ENCODE measurements at places on chromosomes 2 and 18.

- DNase-seq: no peak
Measured at GRCh38 chr2:12089001-12089400, 342.6 kb downstream of the LPIN1 start.

DNA sequence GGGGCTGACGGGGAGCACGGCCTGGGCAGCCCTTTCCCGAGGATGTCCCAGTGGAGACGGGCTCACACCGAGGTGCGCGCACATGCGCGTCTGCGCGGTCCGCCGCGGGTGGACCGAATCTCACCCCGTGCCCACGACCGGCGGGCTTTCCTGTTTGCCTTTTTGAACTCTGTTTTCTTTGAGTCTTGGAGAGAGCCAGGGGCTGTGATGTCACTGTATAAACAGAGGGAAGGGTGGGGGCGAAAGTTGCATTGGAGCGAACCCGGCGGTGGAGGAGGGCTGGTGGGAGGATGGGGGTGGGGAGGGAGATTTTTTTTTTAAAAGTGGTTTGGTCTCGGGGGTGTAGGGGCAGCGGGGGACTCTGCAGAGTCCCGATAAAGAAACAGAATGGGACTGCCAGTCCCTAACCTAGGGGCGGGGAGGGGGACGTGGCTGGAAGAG lies 141.2 kb upstream of the CTAGE1 start:
- no peak for DNase-seq

DNA sequence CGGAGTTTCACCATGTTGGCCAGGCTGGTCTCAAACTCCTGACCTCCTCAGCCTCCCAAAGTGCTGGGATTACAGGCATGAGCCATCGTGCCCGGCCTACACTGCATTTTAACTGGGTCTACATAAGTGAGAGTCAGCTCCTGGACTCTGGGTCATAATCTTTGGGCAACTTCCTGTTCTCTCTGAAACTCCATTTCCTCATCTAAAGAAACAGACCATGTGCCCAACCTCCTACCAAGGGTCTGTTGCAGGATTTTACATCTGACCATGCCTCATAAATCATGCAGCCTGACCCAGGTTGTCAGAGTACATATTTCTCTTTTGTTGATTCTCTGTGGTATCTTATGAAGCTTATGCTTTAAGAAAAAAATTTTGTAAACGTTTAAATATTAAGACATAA lies 280.4 kb downstream of the ALPK2 start:
- DNase-seq: no peak

GRCh38 chr2:184113696-184114403 lies 484.5 kb upstream of the ZNF804A start:
- DNase-seq: no peak

DNA sequence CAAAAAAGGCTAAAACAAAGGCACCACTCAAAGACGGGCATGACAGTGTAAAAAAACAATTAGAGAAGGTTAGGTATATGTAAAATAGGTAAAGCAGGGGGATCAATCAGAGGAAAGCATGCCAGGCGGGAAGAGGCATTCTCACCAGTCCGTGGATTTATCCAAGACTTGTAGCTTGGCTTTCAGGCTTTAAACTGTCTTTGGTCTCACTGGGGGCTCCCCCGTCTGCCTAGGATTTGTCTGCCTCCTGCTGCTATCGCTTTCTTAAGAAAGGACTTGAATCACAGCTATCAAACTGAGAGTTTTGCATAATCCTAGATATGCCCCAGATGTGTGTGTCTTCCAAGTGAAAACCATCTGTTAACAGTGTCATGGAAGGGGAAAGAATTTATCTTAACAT lies 11.1 kb upstream of the GORASP2 start:
- no peak for DNase-seq

- DNase-seq: no peak
Measured at GRCh38 chr18:9862686-9863085, 23.1 kb upstream of the TXNDC2 start.

DNA sequence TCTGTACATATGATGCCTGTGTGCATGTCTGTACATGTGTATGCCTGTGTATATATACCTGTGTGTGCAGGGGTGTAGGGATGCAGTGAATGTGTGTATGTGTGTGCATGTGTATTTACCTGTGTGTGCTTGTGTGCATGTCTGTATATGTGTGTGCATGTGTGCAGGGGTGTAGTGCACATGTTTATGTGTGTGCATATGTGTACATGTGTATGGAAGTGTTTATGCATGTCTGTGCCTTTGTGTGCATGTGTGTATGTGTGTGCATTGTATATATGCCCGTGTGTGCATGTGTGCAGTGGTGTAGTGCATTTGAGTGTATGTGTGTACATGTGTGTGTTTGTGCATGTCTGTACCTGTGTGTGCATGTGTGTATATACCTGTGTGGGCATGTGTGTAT lies 51.0 kb upstream of the TMEM18 start:
- DNase-seq: no peak

- DNase-seq: no peak
Measured at GRCh38 chr2:177733322-177733855, 339.2 kb downstream of the PDE11A start.

- DNase-seq: peak; percentile 36
Measured at GRCh38 chr2:16625201-16625729, 40.4 kb downstream of the CYRIA start.

- no peak for DNase-seq
Measured at GRCh38 chr2:224281374-224281773, 120.5 kb downstream of the FAM124B start.

- DNase-seq: no peak
Measured at GRCh38 chr2:66565291-66565690, 130.4 kb downstream of the MEIS1 start.

- DNase-seq: no peak
Measured at GRCh38 chr2:207182911-207183310, 17.2 kb upstream of the KLF7 start.

DNA sequence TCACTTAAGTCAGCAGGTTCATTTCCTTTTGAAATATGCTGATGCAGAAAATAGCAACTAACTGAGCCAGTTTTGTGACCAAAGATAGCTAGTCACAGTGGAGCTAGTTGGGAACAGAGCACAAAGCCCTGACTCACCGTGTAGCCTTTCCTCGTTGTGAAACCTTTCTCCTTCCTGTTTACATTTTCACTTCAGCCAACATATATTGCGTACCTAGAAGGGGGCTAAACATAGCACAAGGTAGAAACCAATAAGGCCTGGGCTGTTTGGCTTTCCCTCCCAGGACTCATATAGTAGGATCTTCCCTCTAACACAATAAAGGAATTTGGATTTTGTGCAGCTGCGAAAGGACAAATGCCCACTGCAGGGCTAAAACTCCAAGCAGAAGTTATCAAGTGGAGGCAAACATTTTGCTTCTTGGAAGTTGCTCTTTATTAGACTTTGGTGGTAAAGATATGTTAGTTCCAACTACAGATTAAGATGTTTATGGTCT lies 24.5 kb upstream of the LPIN2 start:
- DNase-seq: no peak

GRCh38 chr18:58201733-58202730 lies 158.0 kb downstream of the NEDD4L start:
- DNase-seq: no peak

DNA sequence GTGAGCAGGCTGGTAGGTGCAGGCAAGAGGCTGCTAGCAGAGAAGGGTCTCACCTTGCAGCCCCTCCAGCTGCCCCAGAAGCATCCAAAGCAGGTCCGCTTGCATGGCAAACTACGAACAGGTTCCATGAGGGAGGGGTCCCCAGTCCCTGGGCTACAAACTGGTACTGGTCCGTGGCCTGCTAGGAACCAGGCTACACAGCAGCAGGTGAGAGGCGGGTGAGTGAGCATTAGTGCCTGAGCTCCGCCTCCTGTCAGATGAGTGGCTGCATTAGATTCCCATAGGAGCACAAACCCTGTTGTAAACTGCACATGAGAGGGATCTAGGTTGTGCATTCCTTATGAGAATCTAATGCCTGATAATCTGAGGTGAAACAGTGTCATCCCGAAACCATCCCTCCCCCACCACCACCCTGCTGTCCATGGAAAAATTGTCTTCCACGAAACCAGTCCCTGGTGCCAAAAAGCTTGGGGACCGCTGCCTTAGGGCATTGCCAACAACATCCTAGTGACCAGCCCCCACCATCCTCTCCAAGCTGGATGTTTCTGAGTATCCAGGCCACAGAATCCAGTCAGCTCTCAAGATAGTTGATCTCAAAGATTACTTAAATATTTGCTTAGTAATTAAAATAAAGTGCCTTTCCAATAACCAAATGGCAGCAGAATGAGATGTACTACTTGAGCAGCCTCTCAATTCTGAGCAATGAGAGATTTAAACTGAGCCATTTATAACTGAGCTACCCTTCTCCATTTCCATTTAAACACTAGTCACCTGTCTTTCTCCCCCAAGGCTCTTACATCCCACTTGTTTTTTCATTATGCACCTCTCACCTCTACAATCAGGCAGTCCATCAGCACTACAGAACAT lies 32.4 kb downstream of the LRP2 start:
- no peak for DNase-seq

DNA sequence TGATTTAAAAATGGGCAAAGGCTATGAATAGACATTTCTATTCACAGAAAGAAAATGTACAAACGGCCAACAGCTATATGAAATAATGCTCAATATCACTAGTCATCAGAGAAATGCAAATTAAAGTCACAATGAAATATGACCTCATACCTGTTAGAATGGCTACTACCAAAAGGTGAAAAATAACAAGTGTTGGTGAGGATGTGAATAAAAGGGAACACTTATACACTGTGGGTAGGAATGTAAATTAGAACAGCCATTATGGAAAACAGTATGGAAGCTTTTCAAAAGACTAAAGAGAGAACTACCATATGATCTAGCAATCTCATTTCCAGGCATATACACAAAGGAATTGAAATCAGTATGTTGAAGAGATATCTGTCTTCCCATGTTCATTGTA lies 118.9 kb upstream of the SPOPL start:
- no peak for DNase-seq

- no peak for DNase-seq
Measured at GRCh38 chr2:155424518-155424917, 726.0 kb downstream of the KCNJ3 start.

- DNase-seq: no peak
Measured at GRCh38 chr2:120525056-120526046, 179.4 kb downstream of the INHBB start.

DNA sequence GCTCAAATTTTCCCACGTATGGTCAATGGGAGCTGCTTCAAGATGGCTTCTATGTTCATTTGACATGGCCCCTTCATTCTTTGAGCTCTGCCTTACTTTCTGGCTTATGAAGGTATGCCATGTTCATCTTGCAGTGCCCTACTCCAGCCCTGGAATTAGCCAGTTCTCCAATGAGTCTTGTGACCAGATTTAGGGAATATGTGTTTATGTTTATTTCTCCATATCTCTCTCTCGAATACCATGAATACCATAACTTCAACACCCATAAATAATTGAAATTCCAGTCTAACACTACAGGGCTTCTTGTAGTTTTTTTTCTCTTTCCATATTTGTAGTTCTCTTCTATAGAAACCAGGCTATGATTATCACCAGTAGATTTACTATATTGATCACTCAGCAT lies 39.7 kb downstream of the EPB41L5 start:
- DNase-seq: no peak

DNA sequence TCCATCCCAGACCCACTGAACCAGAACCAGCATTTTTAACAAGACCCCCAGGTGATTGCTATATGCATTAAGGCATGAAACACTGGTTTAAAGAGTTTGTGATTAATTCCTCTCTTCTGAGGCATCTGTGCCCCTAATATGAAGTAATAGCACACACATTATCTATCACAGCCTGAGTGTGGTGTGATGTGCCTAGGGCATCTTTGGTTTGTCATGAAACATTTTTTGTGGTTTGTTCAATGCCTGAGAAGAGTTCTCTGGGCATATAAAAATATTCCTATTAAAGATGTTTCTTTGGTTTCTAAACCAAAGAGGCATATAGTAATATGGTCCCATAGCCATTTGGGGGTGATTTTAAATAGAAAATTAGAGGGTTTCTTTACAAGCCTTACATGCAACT lies 221.7 kb upstream of the SPOPL start:
- DNase-seq: no peak

DNA sequence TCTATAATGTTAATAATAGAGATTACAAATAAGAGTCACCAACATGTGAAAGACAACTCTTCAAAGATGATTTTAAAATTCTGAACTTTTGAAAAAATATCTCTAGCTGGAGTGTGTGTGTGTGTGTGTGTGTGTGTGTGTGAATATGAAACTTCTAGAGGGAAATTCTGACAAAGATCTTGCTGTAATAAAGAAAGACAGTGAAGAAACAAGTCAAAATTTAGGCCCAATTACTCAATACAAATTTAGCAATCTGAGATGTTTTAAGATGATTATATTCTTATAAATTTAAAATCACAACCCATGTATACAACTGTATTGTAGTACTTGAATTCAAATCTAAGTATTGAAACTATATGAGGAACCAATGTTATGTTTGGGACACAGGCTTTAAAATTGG lies 57.2 kb upstream of the UGP2 start:
- no peak for DNase-seq

GRCh38 chr2:110157153-110157793 lies 41.7 kb upstream of the MALL start:
- peak; percentile 35 for DNase-seq

GRCh38 chr2:218006741-218007140 lies 3.9 kb upstream of the TNS1 start:
- no peak for DNase-seq

- DNase-seq: no peak
Measured at GRCh38 chr2:157459486-157459885, 15.6 kb upstream of the CYTIP start.

DNA sequence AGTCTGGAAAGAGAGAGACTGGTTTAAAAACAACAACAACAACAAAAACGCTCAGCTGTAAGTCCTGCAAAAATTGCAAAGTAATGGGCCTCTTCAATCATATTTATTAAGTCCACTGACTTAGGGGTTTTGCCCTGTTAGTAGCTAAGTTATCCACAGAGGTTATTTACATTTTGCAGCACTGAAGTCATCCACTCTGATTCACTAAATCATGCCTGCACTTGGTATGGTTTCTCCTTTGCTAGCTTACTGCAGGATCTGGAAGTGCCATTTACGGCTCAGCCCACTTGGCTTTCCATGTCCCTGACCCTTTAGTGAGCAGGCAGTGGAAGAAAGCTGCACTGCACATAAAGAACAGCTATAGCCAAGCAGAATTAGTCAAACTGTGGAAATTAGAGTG lies 484.4 kb downstream of the NRXN1 start:
- DNase-seq: no peak

DNA sequence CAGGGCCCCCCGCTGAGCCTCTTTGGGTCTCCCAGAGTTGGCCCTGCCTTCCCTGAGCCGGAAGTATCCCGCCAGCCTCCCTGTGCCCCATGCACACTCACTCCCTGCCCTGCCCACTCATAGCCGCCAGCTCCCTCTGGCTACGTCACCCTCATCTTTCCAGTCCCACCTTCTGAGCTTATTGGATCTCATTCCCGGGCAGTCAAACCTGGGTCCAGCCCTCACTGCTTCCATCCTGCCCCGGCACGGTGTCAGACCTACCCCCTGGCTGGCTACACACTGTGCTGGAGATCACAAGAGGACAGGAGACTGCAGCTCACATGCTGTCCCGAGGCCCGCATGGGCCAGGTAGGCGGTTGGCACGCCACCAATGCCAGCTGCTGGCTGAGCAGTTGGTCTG lies 147.2 kb downstream of the ASB1 start:
- no peak for DNase-seq

GRCh38 chr2:168796090-168796577 lies 6.3 kb upstream of the NOSTRIN start:
- no peak for DNase-seq

All from DND-41 (cell line).